ENCODE measurements at places on chromosomes 12 and 14. TPM values are rescaled to one million over a fixed set of nuclear protein-coding genes. Genes with fewer than 3 reads are reported as not detected.

Gene TAS2R30
- 1.2 TPM for total RNA-seq

Gene HOXC13
- not detected for total RNA-seq

Gene TAS2R50
- total RNA-seq: 0.66 TPM

DNA sequence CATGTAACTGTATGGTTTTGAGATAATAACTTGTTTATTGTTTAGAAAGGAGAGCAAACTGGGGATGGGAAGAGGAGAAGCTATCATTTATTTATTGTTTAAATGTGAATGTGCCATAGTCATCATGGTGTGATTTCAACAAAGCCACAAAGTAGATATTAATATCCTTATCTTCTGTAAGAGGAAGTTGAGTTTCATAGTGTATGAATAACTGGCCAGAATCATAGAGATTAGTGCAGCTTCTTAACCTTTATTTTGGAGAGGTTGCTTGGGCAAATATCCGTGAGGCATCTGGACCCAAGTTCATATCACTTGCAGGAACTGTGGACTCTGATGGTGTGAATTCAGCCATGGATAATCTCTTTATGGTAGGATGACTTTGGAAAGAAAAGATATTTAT lies 26.8 kb upstream of the LYZ start:
- no peaks in the 10 kb centered on the region for H3K27me3 ChIP-seq
- no peak overlapping the region for H3K27ac ChIP-seq

DNA sequence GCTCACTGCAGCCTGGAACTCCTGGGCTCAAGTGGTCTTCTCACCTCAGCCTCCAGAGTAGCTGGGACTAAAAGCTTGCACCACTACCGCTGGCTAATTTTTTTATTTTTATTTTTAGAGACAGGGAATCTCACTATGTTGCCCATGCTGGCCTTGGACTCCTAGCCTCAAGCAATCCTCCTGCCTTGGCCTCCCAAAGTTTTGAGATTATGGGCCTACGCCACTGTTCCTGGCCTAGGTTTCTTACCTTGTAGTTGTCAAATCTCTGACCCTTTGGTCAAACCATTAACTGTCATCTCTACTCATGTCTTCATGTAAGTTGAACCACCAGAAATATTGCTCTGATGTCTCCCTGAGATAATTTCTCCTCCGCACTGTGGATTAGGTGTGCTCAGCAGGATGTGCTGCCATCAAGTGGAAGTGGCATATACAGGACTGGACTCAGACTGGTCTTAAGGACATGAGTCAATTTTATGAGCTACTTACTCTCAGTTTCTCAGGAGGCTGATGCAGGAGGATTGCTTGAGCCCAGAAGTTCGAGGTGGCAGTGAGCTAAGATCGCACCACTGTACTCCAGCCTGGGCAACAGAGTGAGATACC lies 28.5 kb downstream of the ACTR6 start:
- no peaks in the 10 kb centered on the region for H3K4me1 ChIP-seq
- H3K27me3 ChIP-seq: no peaks in the 10 kb centered on the region
- no peak for DNase-seq
- peaks cover 9% of the 10 kb centered on the region for H3K36me3 ChIP-seq
- no peak overlapping the region for H3K27ac ChIP-seq

GRCh38 chr14:61581340-61581739 lies 114.0 kb upstream of the HIF1A start:
- no peak overlapping the region for H3K27ac ChIP-seq
- DNase-seq: no peak
- no peaks in the 10 kb centered on the region for H3K27me3 ChIP-seq
- no peaks in the 10 kb centered on the region for H3K4me1 ChIP-seq
- H3K4me3 ChIP-seq: no peak overlapping the region
- H3K36me3 ChIP-seq: no peaks in the 10 kb centered on the region

- H3K4me1 ChIP-seq: no peaks in the 10 kb centered on the region
Measured at GRCh38 chr12:112570096-112570495, 151.3 kb downstream of the PTPN11 start.

DNA sequence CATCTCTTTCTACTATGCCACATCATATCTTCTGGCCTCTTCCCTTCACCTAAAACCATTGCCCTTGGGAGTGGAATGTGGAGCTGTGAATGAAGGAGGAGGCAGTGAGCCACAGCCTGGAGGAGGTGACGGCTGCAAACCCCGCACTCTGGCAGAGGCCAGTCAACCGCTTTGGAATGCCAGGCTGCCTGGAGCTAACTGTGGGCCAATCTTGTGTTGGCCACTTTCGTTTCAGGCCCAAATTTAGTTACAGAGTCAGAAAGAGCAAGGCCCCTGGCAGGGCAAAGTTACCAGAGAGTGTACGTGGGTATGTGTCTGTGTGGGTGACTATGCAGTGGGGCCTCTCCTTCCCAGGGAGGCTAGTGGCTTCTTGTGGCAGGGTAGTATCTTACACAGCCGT lies 40.1 kb downstream of the CACNA1C start:
- H3K36me3 ChIP-seq: no peaks in the 10 kb centered on the region
- no peak for DNase-seq
- H3K4me3 ChIP-seq: no peak overlapping the region
- H3K4me1 ChIP-seq: no peaks in the 10 kb centered on the region

DNA sequence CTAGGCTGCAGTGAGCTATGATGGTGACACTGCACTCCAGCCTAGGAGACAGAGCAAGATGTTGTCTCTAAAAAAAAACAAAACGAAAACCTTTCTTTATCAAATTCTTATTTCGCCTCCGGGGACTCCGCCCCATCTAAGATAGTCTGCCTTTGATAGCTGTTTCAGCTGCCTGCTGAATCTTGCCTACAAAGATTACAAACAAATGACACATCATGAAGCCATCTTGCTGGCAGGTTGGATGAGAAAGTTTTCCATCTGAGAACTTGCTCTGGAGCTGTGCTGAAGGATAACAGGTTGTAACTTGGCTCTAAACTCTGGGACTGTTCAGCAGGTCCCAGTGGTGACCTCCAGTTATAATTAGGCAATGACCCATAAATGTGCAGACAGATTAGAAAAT lies 41.8 kb upstream of the AEBP2 start:
- H3K4me1 ChIP-seq: no peaks in the 10 kb centered on the region
- H3K36me3 ChIP-seq: no peaks in the 10 kb centered on the region
- no peak overlapping the region for H3K4me3 ChIP-seq
- H3K27ac ChIP-seq: no peak overlapping the region
- no peaks in the 10 kb centered on the region for H3K27me3 ChIP-seq
- no peak for DNase-seq

DNA sequence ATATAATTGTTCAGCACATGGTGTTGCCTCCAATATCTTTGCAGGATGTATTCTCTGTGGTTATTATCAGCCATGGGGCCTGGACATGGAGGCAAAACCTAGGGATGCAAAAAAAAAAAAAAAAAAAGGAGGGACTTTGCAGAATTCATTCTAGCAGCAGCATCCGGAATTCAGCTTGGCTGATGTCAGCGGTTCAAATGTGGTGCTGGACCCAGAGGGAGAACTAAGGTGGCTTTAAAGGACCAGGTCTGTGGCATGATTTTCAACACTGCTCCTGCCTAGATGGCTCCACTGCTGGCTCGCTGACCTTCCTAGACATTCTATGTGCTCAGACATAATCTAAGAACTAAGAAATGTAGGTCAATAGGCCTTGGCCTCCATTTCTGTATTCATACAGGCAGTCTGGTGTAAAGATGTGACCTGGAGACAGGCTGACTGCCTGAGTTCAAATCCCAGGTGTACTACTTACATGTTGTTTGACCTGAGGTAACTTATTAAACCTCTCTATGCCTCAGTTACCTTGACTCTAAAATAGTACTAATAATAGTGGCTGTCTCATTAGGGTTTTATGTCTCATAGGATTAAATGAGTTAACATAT lies 108.6 kb downstream of the PPM1A start:
- H3K36me3 ChIP-seq: no peaks in the 10 kb centered on the region
- DNase-seq: no peak
- H3K27ac ChIP-seq: no peak overlapping the region
- no peak overlapping the region for H3K4me3 ChIP-seq

GRCh38 chr12:104356231-104357115 lies 52.9 kb downstream of the EID3 start:
- H3K4me3 ChIP-seq: no peak overlapping the region
- no peak for DNase-seq
- no peaks in the 10 kb centered on the region for H3K36me3 ChIP-seq
- H3K27ac ChIP-seq: no peak overlapping the region

DNA sequence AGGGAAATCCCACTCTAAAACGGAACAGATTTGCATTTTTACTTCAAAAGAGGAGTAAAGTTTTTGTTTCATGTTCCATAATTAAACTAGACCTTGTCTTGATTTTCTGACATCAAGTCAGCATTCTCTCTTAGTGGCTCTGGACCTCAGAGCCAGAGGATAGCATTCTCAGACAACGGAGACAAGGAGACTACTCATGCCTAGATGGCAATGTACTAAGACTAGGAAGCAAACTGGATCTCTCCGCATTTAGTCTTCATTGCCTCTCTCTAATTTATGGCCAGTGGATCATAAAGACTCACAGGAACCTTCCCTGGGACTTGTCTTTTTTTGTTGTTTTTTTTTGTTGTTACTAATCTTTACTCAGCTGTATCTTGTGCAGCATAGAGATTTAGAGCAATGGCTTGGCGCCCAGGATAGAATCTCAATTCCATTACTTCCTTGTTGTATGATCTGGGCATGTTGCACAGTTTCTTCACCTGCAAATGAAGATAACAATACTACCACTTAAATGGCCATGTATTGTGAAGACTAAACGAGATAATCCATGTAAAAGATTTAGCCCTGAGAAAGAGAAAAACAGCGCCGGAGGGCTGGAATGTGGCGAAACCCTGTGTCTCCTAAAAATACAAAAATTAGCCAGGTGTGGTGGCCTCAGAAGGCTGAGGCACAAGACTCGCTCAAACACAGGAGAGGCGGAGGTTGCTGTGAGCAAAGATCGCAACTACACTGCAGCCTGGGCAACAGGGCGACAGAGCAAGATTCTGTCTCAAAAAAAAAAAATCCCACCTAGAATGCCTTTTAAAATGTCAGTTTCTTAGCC lies 4.0 kb upstream of the GEMIN2 start:
- H3K27ac ChIP-seq: no peak overlapping the region
- H3K4me3 ChIP-seq: no peak overlapping the region
- H3K36me3 ChIP-seq: no peaks in the 10 kb centered on the region
- DNase-seq: no peak

DNA sequence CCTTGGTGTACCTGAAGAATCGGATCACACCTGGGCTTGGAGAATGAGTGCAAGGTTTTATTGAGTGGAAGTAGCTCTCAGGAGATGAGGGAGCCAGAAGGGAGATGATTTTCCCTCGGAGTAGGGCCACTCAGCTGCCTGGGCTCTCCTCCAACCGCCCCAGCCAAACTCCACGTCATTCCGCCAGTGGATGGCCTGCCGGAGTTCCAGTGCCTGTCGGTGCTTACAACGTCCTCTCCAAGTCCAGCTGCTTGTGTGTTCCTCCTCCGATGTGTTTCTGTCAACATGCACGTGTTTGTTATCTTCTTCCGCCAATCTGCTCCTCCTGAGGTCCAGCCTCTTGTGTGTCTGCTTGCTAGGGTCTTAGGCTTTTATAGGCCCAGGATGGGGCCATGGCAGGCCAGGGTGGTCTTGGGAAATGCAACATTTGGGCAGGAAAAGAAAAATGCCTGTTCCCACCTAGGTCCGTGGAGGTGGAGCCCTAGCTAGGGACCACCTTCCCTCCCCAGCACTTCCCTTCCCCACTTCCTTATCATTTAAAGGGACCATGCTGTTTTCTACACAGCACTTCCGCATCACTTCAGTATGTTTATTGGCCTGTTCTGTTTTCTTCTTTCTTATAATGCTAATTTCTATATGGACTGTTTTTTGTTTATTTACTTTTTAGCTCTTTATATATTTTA lies 343.2 kb downstream of the PDZRN4 start:
- H3K27me3 ChIP-seq: no peaks in the 10 kb centered on the region
- H3K36me3 ChIP-seq: no peaks in the 10 kb centered on the region
- no peak overlapping the region for H3K27ac ChIP-seq
- DNase-seq: peak; percentile 47

DNA sequence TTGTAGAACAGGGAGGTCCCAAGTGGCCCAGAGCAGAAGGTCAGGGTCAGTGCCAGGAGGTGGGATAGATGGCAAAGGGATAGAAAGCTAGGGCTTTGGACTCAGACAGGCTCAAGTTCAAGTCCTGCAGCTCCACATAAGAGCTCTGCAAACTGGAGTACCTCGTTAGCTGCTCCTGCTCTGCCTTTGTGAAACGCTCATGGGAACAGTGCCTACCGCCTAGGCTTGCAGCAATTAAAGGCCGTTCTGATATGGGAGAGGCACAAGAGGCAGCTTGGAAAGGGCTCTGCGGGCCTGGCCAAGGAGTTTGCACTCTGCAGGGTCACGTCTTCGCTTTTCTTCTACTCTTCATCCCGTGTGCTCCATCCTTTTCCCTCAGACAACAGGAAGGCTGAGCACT lies 54.1 kb downstream of the MAP1LC3B2 start:
- H3K36me3 ChIP-seq: no peaks in the 10 kb centered on the region
- no peak for DNase-seq
- no peaks in the 10 kb centered on the region for H3K27me3 ChIP-seq
- H3K27ac ChIP-seq: no peak overlapping the region

DNA sequence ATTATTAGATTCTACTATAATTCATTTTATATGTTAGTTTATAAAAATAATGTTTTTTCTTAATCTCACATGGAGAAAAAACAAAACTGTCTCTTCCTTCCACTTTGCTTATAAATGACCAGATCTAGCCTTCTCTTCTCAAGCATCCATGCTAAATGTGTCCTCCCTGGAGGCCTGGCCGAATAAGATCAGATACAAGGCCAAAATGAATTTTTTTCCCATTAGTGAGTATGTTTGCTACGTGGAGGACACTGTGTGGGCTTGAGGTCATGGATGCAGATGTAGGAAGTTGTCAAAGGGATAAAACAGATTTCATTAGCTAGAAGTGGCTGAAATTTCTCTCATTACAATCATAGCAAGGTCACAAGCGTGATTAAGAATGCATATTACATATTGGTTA lies 1244.9 kb upstream of the SEL1L start:
- H3K36me3 ChIP-seq: no peaks in the 10 kb centered on the region
- H3K27me3 ChIP-seq: no peaks in the 10 kb centered on the region
- H3K4me1 ChIP-seq: no peaks in the 10 kb centered on the region
- no peak for DNase-seq
- H3K4me3 ChIP-seq: no peak overlapping the region

GRCh38 chr12:23758608-23759007 lies 190.9 kb downstream of the SOX5 start:
- peaks cover 10% of the 10 kb centered on the region for H3K4me1 ChIP-seq
- H3K27me3 ChIP-seq: no peaks in the 10 kb centered on the region
- H3K4me3 ChIP-seq: no peak overlapping the region
- no peak overlapping the region for H3K27ac ChIP-seq
- DNase-seq: no peak
- H3K36me3 ChIP-seq: no peaks in the 10 kb centered on the region

GRCh38 chr14:69822456-69822855 lies 25.4 kb upstream of the SLC10A1 start:
- H3K4me3 ChIP-seq: no peak overlapping the region
- DNase-seq: no peak
- no peak overlapping the region for H3K27ac ChIP-seq
- H3K27me3 ChIP-seq: no peaks in the 10 kb centered on the region
- no peaks in the 10 kb centered on the region for H3K36me3 ChIP-seq
- H3K4me1 ChIP-seq: no peaks in the 10 kb centered on the region
